Renal cortex interstitium (tissue), 15 donors: ENCODE measurements at places on chromosomes 12 and 14. TPM values are rescaled to one million over a fixed set of nuclear protein-coding genes. Genes with fewer than 3 reads are reported as not detected.
A peak's percentile ranks its signal among the peaks of the same experiment; 100 is the strongest.

PRR4 gene
- 5.6 TPM for polyA plus RNA-seq

GRCh38 chr14:30786701-30787100, 87.7 kb upstream of the COCH start:
- no peak for DNase-seq

DNA sequence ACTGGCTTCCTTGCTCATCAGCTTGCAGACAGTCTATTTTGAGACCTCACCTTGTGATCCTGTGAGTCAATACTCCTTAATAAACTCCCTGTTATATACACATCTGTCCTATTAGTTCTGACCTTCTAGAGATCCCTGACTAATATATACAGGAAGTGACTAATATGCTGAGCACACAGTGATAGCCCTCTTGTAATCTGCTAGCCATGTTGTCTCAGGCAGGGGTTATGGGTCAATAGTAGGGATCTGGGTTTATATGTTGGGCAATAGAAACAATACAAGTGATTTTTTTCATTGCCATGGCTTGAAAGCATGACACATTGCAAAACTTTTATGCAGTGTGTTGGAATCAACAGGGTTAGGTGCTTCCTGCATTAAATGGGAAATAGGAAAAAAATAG, 562.2 kb downstream of the GALC start:
- no peak for DNase-seq

DNA sequence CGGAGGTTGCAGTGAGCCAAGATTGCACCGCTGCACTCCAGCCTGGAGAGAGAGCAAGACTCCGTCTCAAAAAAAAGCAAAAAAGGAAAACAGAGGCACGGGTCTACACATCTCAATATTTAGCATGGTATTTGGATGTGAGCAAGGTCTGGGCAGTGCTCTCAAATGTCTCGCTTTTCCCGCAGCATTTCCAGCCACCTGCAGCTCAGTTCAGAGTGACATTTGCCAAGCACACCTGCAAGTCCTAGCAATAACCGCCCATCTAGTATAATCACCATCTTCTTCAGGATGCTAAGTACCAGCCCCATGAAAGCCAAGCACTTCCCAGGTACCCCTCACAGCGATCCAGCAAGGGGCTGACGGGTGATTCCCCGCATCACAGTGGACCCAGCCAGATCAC, 69.1 kb downstream of the FOXN3 start:
- no peak for DNase-seq

GRCh38 chr12:18580291-18580690, 157.5 kb downstream of the PLCZ1 start:
- DNase-seq, result peak; percentile 15

DNA sequence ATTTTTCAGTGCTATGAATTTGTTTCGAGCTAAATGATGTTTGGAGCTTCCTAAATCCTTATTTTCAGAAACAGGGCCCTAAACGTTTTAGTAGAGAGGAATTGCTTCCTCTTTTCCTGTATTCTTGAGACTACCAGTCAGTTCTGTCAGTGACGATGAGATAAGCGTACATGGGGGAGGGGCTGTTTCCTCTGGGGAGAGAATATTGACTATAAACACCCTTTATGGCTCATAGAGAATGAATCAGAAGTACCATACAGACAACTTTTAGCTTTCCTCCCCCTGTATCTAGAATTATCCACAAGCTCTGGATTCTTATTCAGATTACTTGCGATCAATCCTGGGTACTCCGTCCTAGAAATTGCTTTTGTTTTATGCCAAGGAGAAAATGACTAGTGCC, 5.1 kb downstream of the TBK1 start:
- DNase-seq, result no peak

DNA sequence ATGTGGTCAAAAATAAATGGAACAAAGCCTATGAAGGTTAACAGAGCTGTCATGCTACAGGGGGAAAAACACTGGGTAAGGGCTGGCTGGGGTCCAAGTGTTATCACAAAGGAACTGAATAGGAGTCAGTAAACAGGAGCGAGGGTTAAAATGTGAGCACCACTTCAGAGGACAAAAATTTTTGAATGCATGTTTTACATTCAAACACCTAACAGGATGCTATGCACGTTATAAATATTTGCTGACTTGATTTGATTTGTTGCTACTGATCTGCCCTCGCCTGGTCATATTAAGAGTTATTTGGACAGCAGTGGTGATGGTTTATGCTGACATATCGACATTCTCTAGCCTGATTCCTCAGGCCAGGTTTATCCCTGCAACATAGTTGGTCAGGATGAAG, 7.4 kb upstream of the KTN1 start:
- DNase-seq, result no peak

GPR84 gene
- polyA plus RNA-seq, result 0.45 TPM

PLBD1 gene
- 40.7 TPM for polyA plus RNA-seq

DNA sequence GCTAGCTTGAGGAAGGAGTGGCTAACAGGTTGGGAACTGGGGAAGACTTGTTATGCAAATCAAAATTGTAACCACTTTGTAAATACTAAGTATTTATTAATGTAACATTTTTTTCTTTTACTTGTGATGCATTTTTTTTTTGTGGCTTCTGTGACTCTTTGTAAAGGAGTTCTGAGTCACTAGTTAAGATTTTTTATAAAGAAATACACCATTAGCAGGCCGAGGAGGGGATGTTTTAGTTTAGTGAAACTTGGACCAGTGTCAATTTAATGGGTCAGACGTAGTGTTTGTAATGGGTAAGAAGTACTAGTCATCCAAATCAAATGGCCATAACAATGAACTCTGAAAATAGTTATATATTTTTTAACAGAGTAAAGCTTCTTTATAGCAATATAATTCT, 43.1 kb downstream of the AKAP6 start:
- no peak for DNase-seq

- no peak for DNase-seq
These were observed 53.1 kb downstream of the YEATS4 start for GRCh38 chr12:69412655-69413054.

GRCh38 chr12:65740873-65741600, 83.2 kb upstream of the HMGA2 start:
- peak; percentile 89 for DNase-seq

DNA sequence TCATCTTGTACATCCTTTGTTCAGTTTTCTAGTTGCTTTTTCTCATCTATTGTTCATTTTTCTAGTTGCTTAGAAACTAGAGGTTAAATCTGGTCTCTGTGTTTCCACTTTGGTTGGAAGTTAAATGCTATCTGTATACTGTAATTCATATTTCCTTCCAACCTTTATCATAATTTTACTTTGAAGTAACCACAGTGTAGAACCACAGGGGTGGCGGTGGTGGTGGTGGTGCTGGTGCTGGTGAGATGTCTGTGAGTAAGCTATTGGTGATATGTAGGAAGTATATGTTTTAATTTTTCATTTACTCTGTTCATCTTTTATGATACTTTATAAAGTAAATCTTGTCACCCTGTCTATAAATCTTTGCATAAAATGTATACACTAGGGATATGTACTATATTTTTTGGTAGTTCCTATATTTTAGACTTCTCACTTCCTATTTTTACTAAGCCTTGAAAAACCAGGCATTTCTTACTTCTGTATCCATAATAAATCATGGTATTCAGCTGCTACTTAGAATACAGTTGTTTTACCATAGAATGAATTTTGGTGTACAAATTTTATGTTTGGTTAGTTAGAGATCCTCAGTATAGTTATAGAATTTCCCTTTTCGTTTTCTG, 31.9 kb downstream of the CCDC91 start:
- DNase-seq, result no peak

- no peak for DNase-seq
These were observed 422.6 kb downstream of the MDGA2 start for GRCh38 chr14:47252802-47253201.

DNA sequence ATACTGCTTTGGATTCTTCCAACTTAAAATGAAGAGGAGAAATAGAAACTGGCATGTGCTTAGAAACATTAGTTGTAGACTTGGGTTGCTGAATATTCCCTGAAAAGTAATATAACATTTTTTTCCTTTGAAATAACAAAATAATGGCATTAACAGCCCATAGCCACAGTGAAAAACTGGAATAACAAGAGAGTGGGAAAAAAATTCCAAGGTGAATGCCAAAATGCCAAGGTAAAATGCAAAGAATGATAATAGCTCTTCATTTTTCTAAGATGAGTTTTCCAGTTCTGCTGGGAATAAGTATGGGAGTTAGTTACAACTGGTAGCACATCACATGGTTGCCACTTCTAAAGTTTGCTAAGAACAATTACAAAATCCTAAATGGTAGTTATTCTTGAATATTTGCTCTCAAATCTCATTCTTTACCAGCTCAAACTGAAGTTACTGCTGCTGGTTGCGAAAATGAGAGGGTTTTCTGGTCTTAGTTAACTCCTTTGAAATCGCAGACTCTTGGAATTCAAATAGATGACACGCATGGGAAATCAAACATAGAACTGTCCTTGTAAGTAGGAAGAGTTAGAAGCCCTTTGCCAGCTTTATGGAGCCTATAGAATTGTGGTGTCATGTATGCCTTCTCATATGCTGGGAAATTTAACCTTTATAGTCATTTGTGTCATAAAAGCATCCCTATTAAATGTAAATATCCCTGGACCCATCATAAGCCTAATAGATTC, 165.0 kb upstream of the DCN start:
- DNase-seq, result no peak

SLIRP gene
- polyA plus RNA-seq, result 112 TPM

DNA sequence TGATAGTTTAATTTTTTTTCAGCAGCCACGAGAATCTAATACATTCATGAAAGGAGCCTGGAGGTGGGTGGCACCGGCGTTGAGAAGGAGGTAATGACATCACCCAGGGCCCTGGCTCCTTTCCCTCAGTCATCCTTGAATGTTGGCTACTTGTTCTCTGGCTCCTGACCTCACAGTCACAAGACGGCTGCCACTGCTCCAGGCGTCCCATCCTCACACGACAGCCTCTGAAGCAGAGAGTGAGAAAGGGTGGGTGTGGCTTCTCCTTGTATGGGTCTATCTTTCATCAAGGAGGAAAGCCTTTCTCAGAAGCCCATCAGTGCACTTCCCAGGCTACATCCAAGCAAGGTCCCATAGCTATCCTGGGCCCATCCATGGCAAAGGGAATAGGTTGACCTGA, 207.6 kb upstream of the C14orf180 start:
- no peak for DNase-seq

RIPK3 gene
- 2.5 TPM for polyA plus RNA-seq

DNA sequence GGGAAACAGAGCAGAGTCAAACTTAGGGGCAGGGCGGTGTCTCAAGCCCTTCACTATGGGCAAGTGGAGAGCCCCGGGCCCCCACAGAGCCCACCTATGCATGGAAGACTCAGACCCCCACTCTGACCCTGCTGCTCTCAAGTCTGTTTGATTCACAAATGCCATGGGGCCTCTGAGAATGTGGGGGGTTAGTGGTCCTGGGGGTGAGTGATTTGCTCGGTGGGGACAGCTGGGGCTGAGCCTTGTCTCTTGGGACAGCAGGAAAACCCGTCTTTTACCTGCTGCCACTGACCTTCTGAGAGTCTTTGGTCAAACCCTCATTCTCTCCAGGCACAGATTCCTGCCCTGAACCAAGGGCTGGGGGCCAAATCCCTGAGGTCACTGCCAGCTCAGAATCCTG, 201.0 kb upstream of the RTL1 start:
- DNase-seq, result no peak

- no peak for DNase-seq
These were observed 26.6 kb downstream of the DDX24 start for GRCh38 chr14:94054401-94054800.

GRCh38 chr12:25792031-25792430, 166.5 kb upstream of the RASSF8 start:
- DNase-seq, result no peak
